G401 (cell line): ENCODE measurements at places on chromosomes 2 and 18.

- DNase-seq: no peak
Measured at GRCh38 chr18:38406607-38407006, 841.0 kb upstream of the CELF4 start.

DNA sequence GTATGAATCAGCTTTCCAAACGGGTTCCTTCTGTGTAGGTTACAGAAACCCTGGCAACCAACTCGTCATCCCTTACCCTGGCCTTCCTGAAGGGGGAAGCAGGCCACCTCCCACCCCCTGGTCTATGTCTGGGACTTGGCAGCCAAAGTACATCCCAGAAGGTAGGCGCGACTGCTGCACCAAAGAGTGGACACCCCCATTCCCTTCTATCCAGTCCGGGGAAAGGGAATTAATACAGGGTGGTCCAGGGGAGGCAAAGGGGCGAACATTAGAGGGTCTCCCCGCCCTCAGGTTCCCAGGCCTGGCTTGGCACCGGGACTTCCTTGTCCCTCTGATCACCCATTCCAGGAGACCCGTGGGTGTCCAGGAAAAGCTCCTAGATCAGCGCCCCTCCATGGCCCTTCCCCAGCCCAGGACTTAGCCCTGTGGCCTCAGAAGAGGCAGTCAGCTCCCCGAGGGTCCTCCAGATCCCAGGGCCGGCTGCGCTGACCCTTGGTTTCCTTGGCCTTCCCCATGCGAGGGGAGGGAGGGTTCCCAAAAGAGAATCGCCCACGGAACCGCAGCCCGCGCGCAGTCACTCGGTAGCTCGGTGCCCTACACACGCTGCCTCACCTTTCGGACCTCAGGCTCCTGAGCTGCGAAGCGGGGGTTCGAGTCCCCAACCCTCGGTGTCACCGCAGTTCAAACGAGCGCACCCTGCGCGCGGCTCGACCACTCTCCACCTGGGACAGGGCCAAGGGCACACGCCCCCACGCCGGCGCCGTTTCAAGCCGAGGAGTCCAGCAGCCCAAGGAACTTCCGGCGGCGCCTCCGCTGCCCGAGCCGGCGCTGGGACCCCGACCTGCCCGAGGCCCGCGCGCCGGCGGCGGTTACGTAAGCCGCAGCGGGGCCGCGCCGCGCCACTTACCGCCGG is at the start of gene PER2:
Gene PER2, minus strand, starts transcription at position 874 of the 913 bp plus-strand sequence. CDS start 10,674 bp downstream, outside the sequence.
- peak; percentile 65 for DNase-seq

DNA sequence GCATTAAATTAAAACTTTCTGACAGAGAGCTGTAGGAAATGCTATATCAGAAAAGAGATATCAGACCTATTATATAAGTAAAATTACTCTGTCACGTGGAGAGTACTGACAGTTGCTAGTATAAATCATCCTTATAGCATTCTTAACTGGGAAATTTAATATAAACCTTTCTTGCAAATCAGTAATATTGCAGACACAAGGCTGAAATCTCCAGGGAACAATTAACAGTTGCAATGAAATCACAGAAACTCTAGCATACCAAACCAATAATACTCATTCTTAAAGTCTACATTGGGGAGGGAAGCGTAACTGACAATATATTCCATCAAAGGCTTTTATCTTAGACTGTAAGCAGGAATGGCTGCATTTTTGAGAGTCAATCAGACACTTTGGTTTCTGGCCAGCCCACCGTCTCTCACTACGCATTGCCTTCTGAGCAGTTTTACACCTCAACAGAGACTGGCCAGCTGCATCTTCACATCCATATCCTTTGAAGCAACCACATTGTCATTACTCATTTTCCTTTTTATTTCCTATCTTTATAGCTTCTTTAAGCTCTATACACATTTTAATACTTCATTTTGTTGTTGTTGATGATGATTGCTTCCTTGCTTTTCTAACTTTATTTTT is 536.0 kb upstream of the CDH2 start:
- DNase-seq: no peak

- no peak for DNase-seq
Measured at GRCh38 chr2:167198009-167198408, 309.7 kb downstream of the XIRP2 start.

DNA sequence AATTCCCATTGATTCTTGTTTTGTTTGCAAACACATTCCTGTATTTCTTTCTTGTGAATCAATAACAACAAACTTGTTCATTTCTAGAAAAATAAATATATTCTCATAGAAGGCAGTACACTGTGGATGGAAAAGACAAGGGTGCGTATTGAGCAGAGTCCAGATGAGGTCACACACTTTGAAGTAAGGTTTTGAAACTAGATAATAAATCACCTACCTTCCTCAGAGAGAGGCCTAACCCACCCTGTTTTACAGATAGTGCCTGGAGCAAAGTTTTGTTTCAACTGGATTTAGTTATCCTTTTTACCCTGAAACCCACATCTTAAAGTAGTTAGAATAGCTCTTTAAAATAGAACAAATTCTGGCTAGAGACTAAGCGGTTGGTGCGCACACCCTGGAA is 137.1 kb upstream of the PIEZO2 start:
- no peak for DNase-seq

- no peak for DNase-seq
Measured at GRCh38 chr2:173355866-173356508, 1.3 kb downstream of the CDCA7 start.

DNA sequence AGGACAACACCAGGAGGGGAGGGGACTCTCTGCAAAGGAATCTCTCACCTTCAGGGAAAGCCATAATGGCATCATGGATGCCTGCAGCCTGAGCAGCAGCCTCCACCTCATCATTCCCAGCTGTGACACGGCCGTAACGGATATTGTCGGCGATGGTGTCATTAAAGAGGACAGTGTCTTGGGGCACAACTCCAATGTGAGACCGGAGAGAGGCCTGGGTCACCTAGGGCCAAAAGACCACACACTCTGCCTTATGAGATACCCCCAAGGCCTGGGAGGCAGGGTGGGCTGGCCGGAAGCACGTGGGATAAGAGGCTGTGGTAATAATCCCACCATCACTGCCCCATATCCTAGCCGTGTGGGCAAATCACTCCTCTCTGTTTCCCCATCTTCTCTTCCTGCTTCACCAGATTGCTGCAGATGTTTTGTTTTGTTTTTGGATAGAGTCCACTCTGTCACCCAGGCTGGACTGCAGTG is 4.3 kb downstream of the ZFAND2B start:
- DNase-seq: no peak

GRCh38 chr2:147182260-147182659 is 662.6 kb upstream of the ACVR2A start:
- no peak for DNase-seq

DNA sequence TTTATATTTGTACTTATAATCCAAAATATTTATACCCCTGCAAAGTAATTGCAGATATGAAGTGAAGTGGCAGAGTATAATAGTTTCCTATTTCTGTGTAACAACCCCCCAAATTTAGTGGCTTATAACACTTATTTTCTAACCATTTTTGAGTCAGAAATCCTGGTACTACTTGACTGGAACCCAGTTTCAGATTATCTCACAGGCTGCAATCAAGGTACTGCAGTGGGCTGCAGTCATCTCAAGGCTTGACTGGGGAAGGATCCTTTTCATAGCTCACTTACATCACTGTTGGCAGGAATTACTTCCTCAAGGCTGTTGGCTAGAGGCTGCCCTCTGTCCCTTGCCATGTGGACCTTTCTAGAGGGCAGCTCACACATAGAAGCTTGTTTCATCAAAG is 558.2 kb upstream of the PKDCC start:
- DNase-seq: no peak

- DNase-seq: peak; percentile 69
Measured at GRCh38 chr18:49123431-49123830, 172.7 kb upstream of the SMAD7 start.

- DNase-seq: no peak
Measured at GRCh38 chr2:203209538-203209937, 29.3 kb upstream of the CYP20A1 start.

DNA sequence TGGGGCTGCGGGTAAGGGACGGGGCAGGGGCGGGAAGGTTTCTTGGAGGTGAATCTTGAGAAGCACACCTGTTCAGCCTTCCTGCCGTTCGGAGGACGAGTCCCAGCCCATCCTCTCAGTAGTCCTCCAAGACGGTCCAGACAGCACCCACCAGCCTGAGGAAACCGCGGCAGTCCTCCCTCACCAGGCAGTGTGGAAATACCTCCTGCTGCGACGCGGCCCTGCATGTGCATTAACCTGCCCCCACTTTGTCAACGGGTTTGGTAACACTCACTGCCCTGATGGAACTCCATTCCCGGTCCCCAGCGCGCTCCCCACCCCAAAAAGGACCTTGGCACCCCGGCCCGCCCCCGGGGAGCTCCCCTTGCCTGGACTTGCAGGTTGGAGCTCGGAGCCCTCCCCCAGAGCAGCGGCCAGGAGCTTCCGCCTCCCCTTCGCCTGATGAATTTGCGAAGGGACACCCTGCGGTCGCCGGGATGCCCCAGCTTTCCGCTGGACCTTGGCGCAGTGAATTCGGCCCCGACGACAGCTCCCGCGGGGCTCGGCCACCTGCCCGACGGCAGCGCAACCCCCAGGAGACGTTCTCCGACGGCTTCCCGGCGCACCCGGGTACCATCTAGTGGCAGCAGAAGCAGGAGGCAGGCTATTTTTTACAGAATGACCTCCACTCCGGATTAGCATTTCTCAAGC is 31.5 kb downstream of the ACVR1C start:
- DNase-seq: no peak

DNA sequence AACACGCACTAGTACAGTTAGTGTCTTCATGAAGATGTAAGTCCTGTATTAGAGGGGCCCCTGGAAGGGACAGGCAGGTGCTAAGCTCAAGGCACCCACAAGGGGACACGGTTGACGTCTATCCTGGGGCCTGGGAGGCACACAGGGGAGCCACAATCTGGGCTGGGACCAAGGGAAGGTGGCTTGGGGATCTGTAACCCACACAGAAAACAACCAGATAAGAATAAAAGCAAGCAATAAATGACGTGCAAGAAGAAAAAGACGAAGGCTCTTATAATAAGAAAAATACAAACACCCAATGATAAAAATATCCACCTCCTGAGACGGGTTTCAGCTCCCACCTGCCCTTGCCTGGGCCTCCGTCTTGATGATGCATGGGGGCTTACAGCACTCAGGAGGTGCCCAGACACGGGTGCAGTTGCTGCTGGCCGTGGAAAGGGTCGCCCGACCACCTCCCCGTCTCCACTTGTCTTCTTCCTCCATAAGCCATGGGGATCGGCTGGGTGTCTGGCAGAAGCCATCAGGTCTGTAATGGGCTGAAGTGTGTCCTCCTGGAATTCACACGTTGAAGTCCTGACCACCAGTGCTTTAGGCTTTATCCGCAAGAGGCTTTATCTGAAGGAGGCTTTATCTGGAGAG is 73.9 kb downstream of the TWIST2 start:
- no peak for DNase-seq

GRCh38 chr18:35457140-35457704 is 40.5 kb downstream of the INO80C start:
- no peak for DNase-seq

DNA sequence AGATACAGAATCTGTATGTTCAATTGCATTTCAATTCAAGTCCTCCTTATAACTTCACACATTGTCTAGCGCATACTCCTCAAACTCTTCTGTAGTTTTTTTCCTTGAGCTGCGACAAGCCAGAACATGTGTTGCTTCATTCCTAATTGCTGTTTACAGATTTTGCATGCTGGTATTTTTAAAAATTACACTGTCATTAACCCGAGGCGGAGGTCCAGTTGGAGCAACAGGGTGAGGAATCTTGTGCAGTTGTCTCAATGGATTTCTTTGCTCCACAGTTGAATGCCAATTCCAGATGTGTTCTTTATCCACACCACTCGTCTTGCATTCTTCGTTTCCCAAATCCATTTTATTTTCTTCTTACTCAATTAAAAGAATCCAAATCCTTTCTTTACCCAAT is 16.4 kb upstream of the SERPINB13 start:
- no peak for DNase-seq

- DNase-seq: peak; percentile 26
Measured at GRCh38 chr2:16055848-16056580, 115.7 kb downstream of the MYCN start.

DNA sequence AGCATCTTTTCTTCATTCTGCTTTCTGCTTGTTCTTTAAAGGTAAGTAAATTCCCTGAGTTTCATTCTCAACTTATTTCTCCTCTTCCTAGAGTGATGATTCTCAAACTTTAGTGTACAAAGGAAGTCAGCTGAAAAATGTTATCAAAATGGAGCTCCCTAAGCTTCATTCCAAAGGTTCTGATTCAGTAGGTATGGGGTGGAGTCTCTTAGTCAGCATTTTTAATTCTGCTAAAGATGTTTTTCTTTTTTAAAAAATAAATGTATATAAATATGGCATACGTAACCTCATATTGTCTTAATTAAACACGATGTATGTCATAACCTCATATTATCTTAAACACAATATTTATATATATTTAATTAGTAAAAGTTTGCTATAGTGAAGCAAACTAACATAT is 3.1 kb upstream of the CSRNP3 start:
- no peak for DNase-seq

- DNase-seq: peak; percentile 13
Measured at GRCh38 chr2:106990297-106990696, 104.3 kb upstream of the ST6GAL2 start.

GRCh38 chr18:75037689-75037955 is 171.3 kb downstream of the PTGR3 start:
- no peak for DNase-seq

DNA sequence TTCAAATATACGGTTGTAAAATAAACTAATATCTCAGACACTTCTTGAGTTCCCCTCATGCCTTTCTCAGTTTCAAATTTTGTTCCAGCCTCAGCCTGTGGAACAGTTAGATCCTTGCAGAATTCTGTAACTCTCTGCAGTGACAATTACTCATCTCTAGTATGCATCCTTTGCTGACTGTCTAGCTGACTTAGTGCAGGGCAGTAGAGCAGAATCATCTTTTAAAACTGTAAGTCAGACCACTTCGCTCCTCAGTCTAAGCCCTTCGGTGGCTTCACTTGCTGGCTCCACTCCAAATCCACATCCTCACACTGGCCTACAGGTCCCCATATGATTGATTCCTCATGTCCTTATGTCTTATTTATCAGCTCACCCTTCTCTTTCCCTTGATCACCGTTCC is 164.1 kb upstream of the ZSWIM2 start:
- no peak for DNase-seq

- DNase-seq: no peak
Measured at GRCh38 chr2:62464221-62465007, 41.6 kb downstream of the TMEM17 start.

DNA sequence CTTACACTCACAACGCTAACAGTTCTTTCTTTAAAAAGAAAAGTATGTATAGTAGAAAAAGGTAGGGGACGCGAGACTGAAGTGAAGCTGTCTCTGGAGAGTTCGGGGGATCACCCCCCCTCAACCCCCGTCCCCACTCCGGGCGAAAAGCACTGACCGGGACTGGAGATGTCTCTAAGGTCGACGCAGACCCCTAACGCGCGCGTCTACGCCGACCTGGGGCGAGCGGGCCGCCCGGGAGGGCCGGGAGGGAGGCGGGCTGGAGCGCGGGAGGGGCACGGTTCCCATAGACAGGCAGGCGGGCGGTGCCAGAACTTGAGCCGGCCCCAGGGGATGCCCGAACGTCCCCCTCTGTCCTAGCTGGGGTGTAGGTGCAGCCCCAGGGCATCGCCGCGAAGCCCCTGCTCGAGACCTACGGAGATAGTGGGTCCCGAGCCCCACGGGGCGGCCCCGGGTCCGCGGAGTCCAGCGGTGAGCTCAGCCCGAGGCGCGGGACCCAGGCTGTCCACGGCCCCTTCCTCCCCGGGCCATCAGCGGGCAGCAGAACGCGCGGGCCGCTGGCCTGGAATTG is 82.2 kb downstream of the CHRNA1 start:
- no peak for DNase-seq
